ENCODE measurements at places on chromosomes 7 and 10.

DNA sequence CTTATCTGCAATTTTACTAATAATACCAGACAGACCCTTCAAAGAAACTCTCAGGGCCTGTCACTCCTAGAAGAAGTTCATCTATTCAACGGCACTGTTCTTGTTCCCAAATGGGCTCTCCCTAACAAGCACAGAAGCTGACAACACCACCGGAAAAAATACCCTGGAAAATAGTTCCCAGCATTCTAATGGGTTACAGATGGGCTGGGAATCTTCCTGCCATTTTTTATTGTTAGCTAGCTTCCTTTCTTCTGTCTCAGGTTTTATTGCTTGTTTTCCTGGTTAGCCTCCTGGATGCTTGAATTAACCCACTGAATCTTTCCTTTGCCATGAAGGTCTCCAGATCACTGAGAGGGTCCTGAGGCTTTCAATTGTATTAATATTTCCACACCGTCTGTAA is 689.8 kb upstream of the NRP1 start:
- no peak for DNase-seq

DNA sequence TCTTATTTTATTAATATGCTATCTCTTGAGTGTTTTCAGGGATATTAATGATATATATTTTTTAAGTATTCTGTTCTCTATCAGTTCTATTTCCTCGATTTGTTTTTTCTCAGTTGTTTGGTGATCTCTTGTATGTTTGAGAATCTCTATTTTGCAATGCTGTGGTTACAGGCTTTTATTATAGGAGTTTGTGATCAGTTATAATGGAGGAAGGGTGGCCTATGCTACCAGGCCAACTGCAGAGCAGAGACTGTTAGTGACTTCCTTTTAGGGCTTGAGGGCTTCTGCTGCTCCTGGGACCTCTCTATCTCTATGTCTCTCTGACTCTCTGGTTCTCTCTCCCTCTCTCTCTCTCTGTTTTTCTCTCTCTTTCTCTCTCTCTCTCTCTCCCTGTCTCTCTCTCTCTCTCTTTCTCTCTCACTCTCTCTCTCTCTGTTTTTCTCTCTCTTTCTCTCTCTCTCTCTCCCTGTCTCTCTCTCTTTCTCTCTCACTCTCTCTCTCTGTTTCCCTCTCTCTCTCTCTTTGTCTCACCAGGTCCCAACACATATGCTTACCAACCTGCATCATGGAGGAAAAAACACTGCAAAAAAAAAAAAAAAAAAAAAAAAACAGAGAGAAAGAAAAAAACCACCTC is 69.4 kb upstream of the CAV2 start:
- no peak for DNase-seq

DNA sequence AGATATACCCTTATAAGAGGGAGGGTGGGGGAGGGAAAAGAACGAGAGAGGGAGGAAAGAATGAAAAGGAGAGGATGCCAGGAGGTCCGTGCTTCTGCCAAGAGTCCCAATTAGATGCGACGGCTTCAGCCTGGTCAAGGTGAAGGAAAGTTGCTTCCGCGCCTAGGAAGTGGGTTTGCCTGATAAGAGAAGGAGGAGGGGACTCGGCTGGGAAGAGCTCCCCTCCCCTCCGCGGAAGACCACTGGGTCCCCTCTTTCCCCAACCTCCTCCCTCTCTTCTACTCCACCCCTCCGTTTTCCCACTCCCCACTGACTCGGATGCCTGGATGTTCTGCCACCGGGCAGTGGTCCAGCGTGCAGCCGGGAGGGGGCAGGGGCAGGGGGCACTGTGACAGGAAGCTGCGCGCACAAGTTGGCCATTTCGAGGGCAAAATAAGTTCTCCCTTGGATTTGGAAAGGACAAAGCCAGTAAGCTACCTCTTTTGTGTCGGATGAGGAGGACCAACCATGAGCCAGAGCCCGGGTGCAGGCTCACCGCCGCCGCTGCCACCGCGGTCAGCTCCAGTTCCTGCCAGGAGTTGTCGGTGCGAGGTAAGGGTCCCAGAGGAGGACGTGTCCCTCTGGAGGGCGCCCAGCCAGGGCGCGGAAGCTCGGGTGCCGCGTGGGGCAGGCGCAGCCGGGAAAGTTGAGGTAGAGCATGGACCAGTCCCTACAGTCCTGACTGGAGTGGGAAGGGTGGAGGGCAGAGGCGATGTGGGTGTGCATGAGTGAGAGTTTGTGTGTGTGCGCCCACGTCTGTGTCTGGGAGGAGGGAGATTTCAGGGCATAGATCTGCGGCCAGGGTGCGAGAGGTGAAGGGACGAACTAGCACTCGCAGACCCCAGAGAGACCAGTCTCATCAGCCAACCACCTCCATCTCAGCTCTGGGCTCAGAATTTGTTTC is 844 bp downstream of the GRM3 start:
- peak; percentile 16 for DNase-seq

- DNase-seq: no peak
Measured at GRCh38 chr10:5596611-5597341, 69.6 kb downstream of the ASB13 start.

DNA sequence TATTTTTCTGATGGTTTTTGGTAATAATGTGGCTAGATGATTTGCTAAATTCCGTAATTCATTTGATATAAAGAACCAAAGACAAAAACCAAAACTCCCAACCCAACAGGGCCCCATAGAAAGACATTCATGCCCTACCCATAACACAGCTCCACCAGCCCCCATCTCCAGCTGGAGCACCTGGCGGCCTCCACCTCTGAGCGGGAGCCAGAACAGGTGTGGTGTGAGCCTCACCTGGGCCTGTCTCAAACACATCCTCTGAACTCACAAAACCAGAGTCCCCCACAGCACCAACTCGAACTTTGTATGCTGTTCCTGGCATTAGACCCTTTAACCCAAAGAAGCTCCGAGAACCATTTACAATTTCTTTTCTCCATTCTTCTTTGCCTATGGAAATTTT is 36.5 kb upstream of the LAMB4 start:
- no peak for DNase-seq

- no peak for DNase-seq
Measured at GRCh38 chr7:131505636-131506557, 50.5 kb downstream of the PODXL start.

Data from femur (tissue), 1 donor.